ENCODE measurements at places on chromosomes 6 and 20.
A peak's percentile ranks its signal among the peaks of the same experiment; 100 is the strongest.

GRCh38 chr20:37527638-37528445 is at the start of gene BLCAP:
TSS of gene BLCAP (minus strand) at chr20:37527876. CDS start at chr20:37519174, 8,702 bp downstream.
- peak; percentile 94 for DNase-seq

GRCh38 chr20:9581509-9581908 is 67.1 kb downstream of the LAMP5 start:
- no peak for DNase-seq

GRCh38 chr6:112620812-112621569 is 273.9 kb downstream of the RFPL4B start:
- no peak for DNase-seq

DNA sequence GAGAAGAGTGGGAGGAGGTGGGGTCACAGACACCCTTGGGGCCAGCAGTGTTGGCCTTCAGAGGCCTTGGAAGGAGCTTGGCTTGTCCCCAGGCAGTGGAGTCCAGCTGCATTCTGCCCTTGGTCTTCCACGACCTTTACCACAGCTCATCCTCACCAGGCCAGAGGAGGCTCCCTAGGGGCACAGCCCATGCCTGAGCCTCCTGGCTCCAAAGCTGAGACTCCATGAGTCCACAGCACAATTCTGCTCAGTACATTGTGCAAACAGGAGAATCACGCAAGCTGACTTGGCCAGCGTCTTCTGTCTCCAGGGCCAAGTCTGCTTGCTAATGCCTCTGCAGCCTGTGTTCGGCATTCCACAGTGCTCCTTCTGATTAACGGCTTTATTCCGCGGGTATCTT is 337.2 kb downstream of the SMOC2 start:
- peak; percentile 11 for DNase-seq

GRCh38 chr20:50285376-50286173 is 94.9 kb downstream of the CEBPB start:
- DNase-seq, result peak; percentile 72

- no peak for DNase-seq
Observed at GRCh38 chr6:501891-502601, 110.5 kb downstream of the IRF4 start.

All from AG08395 (cell line).